ENCODE measurements at places on chromosomes 7 and 10.
A peak's percentile ranks its signal among the peaks of the same experiment; 100 is the strongest.

DNA sequence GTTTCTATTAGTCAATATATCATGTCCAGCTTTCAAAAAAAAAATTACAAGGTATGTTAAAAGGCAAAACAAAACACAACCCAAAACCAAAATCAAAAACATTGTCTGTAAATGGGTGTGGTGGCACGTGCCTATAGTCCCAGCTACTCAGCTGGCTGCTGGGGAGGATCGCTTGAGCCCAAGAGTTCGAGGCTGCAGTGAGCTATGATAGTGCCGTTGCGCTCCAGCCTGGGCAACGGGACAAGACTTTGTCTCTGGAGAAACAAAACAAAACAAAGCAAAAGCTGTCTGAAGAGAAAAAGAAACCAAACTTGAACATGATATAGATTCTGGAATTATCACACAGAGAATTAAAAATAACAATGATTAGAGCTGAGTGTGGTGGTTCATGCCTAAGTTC lies 10.3 kb upstream of the CPA5 start:
- DNase-seq: no peak

DNA sequence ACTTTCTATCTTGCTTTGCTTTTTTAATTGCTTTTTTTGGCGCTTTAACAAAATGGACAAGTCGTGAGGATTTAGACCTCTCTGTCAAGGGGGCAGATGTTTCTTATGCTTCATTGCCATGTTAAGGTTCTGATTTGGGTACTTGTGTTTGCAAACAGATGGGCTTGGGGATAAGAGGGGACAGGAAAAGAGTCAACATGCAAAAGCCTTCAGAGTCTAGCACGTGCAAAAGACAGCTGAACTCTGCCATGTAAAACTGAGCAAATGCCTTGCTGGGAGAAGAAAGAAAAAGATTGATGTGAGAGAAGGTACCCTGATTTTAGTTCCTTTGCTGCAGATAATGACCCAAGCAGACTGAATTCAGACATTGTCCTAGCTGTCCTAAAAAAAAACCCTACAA lies 173.1 kb downstream of the KIAA1217 start:
- DNase-seq: no peak

GRCh38 chr10:131983780-131984179 lies 2.1 kb upstream of the BNIP3 start:
- DNase-seq: no peak

GRCh38 chr10:123948030-123948823 lies 56.6 kb upstream of the CPXM2 start:
- DNase-seq: no peak

- DNase-seq: no peak
These were observed 55.5 kb upstream of the CABCOCO1 start for GRCh38 chr10:61606959-61607907.

DNA sequence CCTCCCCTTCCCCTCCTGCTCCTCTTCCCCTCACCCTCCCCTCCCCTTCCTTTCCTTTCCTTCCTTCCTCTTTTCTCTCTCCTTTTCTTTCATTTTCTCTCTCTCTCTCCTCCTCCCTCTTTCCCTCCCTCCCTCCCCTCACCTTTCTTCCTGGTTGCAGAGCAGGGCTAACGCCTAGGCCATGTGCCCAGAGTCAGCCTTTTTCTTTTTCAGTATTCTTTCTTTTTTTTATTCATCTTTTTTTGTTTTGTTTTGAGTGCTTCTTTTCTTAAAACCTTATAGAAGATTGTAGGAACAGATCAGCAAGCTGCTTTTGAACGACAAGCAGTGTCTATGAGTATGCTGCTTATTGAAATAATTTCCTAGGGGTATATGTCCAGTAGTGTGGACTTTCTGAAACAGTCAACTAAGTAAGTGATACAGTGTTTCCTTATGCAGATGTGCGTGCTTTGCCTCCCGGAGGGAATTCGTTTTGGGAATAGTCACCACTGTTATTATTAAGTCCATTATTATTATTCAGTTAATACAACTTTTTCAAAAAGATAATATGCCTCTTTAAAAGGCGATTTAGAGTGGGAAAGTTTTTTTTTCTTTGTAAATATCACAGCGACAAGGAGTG lies 219.2 kb downstream of the CAMK1D start:
- DNase-seq: peak; percentile 26

DNA sequence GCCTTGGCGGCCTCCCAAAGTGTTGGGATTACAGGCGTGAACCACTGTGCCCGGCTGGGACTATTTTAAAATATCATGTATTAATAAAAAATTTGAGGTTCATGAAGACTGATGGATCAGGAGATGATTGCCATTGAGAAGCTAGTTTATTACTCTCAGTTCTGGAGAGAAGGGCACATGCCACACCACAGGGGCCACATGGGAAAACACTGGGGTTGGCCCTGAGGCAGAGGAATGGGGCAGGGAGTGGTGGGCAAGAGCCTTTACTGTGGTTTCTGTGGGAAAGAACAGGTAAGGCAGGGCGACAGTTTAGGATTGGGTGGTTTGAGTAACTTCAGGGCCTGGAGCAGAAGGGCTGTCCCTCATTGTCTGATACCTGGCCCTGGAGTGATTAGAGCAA lies 6.8 kb upstream of the TBRG4 start:
- no peak for DNase-seq

- DNase-seq: no peak
These were observed 33.4 kb upstream of the ADRB1 start for GRCh38 chr10:114010316-114010715.

GRCh38 chr10:18860631-18861240 lies 187.9 kb upstream of the MALRD1 start:
- DNase-seq: no peak

DNA sequence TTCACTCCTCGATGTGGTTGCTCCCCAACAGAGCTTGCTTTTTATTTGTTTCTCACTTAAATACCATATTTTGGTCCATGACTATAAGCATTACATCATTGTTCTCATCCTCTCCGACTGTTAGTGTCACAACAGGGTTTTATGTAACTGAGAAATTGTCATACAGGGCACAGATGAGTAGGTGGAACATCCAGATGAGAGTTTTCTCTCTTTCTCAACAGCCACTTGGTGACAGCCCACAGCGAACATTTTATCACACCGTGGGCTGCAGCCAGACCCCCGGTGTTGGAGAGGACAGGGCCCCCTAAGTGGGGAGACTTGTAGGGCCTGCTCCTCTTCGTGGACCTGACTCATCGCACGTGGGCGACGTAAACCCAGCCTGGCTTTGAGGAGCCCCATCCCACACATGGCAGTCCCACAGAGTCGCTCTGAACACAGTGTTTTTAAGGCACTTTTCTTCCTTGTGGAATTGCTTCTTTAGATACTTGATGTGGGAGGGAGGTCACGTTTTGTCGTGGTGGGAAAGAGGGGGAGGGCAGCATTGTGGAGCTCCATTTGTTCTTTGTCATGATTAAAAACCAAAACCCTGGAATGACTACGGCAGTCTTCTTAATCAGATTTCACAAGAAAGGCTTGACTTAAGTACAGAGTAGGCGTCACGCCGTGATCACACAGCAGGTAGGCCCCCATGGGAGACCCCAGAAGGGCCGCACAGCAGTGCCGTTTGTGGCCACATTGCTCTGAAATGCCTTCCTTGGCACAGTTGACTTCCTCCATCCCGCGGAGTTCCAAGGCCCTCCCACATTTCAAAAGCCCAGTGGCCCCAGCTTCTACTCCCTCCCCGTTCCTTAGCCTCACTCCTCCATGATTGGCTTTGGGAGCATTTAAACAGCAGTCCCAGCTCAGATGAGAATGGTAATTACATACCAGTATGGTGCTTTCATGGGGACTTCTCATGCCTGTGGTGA lies 220.6 kb downstream of the CCDC3 start:
- no peak for DNase-seq

DNA sequence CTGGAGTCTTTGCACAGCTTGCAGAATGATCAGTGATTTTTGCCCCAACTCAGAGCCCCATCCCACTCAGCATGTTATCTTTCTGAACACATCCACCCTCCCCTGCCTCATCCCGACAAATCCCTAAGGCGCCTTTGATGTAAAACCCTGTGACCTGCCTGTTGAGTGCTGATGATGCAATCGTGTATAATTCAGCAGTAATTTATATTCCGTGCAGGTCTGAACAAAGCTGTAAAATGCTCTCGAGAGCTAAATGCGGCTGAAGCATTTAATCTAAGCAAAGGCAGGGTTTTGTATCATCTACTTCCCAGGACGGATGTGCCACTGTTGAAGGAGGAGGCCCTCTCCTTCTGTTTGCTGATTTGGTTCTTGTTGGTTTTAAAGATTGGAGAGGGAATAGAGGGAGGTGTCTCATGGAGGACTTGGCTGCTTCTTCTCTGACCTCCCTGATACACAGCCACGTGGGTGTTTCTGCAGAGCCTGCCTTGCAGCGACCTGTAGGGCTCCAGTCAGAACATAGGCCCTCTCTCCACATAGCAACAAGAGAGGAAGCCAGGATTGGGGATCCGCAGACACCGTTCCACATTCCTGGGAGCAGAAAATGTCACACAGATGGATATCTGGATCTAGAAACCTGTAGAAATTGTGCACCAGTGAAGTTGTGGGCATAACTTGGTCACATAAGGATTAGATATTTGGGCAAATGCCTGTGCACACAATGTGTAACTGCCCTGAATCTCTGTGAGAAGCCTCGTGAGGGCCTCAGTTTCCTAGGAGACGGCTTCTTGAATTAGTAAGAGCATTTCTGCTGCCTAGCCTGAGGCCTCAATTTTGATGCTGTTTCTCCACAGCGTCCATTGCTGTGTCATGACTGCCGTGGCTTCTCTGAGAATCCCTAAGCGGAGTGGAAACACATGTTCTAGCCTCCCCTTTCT lies 90.2 kb upstream of the AGK start:
- no peak for DNase-seq

- no peak for DNase-seq
These were observed 165.5 kb downstream of the DIP2C start for GRCh38 chr10:523925-524324.

DNA sequence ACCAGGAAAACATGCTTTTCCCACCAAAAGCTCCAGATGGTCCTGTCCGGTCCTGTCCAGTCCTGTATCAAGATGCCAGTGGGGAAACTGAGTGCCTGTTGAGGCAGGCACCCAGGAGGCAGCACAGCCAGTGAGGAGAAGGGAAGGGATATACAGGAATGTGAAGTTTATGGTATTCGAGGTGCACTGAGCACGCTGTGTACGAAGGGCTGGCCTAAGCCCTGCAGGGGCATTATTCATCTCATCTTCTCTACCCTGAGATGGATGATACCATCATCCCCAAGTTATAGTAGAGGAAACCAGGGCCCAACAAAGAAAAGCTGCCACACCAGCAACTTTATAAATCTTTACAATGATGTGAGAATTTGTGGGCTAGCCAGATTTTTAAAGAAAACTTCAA lies 23.4 kb upstream of the FXYD4 start:
- no peak for DNase-seq

- DNase-seq: no peak
These were observed 11.6 kb downstream of the SEMA3D start for GRCh38 chr7:85175217-85175616.

DNA sequence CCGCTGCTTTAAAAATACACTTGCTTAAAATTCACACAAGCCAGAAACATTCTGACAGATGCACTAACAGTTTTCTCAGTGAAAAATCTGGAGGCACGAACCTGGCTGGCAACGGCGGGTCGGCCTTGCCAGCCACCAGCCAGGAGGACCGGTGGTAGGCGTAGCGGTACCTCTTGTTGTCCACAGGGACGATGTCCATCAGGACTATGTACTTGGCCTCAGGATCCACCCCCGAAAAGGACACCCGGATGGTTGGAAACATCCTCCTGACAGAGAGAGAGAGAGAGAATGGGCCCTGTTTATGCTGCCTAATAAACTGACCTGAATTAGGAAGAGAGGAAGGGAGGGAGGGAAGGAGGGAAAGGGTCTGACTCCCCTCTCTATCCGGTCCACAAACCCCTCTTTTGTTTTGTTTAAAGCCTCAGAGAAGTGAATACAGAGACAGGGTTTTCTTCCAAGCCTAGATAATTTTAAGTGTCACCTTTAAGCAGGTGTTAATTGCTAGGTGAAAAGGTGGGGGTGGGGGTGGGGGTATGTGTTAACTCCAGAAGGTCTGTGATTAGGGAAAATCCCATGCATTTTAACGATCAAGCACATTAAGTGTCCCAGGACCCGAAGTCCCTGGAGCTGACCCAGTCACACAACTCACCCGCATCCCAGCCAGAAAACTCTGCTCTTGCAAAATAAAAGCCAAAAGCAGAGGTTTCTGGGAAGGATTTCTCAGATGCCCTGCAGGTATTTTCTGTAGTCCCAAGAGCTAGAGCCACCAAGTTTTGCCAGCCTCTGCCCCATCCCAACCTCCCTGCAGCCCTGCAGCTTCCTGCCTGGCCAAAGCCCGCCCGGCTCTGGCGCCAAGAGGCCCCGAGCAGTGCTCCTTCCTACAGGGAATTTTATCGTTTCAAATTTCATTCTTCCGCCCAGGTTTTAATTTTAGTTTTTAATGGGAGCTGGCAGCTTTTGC lies 5.0 kb downstream of the TBX20 start:
- no peak for DNase-seq

- no peak for DNase-seq
These were observed 27.1 kb downstream of the OGDH start for GRCh38 chr7:44633254-44634186.

- DNase-seq: no peak
These were observed 295.5 kb downstream of the MDFIC start for GRCh38 chr7:115217373-115217772.

GRCh38 chr10:79022565-79023230 lies 46.1 kb upstream of the ZMIZ1 start:
- peak; percentile 69 for DNase-seq

GRCh38 chr10:60456053-60456452 lies 66.4 kb upstream of the ANK3 start:
- no peak for DNase-seq

GRCh38 chr7:117143066-117143465 lies 179.8 kb downstream of the WNT2 start:
- DNase-seq: no peak

DNA sequence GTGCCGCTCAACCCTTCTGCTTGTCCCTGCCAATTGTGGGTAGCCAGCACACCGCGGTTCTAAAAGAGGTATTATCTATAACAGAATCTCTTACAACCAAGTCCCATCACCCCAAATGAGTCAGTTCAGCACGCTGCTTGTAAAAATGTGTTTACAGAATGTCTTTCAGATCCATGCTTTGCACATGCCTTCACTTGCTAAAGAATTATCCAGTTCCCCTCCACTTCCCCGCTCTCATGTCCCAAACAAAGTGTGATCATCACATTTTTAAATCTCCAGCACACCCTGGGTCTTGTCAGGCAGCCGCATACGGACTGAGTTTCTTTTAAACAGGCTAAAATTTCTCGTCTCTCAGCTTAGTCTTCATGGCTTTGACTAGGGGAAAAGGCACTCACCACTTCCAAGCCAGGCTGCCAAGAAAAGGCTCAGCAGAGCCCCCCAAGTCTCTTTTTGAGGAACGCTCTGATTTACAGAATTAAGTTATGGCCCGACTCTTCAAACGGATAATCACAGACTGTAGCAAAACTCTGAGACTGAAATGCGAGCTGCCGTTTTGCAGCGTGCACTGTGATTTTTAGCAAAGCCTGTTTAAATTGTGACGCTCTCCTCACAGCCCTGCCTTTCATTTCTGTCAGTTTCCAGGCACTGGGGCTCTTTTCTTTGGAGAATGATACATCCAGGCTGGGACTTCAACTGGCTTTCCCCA lies 29.8 kb upstream of the FGFR2 start:
- DNase-seq: no peak

Measured in left forelimb (tissue), 1 donor.